HFFc6 (cell line): ENCODE measurements at places on chromosomes 16 and 17.

- no peak for DNase-seq
Measured at GRCh38 chr17:33838281-33838680, 416.8 kb upstream of the CCL2 start.

DNA sequence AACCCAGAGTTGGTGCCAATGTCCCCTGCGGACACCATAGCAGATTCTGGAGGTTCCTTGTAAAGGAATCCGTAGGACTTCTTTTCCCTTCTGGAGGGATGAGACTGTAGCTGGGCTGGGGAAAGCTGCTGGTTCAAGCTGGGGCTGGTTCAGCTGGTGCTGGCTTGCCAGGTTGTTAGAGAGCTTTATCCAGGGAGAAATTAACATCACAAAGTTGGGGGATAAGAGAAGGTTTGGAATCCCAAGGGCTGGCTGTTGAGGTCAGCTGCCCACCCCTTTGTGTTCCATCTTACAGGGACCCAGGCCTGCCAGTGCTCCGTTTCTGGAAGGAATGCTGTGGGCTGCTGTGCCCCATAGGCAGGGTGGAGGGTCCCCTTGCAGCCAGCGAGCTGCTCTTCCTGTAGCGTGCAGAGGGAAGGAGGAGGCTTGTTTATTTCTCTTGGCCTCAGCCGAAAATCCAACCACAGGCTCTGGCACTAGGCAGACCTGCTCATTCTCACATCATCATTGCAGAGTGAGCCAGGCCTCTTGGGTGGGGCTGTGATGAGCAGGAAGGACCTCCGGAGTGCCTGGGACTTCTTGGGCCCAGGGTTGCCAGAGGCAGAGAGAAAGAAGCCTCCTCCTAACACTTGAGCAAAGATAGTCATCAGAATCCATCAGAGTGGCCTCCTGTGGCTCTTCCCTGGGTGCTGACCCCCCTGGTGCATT lies 251.1 kb downstream of the SEC14L1 start:
- peak; percentile 97 for DNase-seq

DNA sequence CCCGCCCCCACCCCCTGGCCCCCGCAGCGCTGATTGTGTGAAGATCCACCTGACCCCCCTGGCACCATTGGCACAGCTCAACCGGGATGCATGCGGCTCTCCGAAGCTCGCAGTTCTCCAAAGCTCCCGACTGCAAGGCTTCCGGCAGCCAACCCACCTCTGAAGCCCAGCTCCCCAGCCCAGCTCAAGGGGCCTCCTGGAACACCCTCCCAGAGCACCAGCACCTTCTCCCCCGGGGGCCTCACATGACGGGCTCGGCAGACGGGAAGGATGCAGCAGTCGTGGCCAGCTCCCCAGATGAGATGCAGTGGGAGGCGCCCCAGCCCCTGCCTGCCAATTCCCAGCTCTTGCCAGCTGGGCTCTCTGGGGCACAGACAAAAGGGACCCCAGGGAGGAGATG lies 215.3 kb downstream of the ZNF423 start:
- no peak for DNase-seq

- DNase-seq, result no peak
Measured at GRCh38 chr17:13813347-13814240, 211.9 kb upstream of the HS3ST3A1 start.
